WTC11 (cell line): ENCODE measurements at places on chromosomes 1 and 21. TPM values are rescaled to one million over a fixed set of nuclear protein-coding genes. Genes with fewer than 3 reads are reported as not detected.

The TNFRSF18 gene
- 0.83 to 1.2 TPM (median 1.1 TPM) in 3 replicates for total RNA-seq

The ALX3 gene
- 0.09 to 0.15 TPM in 2 of 3 replicates, not detected in the other for total RNA-seq

GRCh38 chr1:75136921-75137641 lies 2.9 kb downstream of the LHX8 start:
- no peak for DNase-seq

GRCh38 chr1:5598824-5599395 lies 393.3 kb downstream of the NPHP4 start:
- no peak for DNase-seq

- no peak for DNase-seq
Measured at GRCh38 chr1:155706139-155706538, 17.2 kb downstream of the DAP3 start.

- DNase-seq: no peak
Measured at GRCh38 chr1:111669268-111669667, 49.7 kb downstream of the RAP1A start.
